Progenitor cell of endocrine pancreas (in vitro differentiated cells): ENCODE measurements at places on chromosomes 4 and X. TPM values are rescaled to one million over a fixed set of nuclear protein-coding genes. Genes with fewer than 3 reads are reported as not detected.

- no peak overlapping the region for H3K4me3 ChIP-seq
- DNase-seq, result no peak
- H3K36me3 ChIP-seq, result no peaks in the 10 kb centered on the region
- no peaks in the 10 kb centered on the region for H3K27me3 ChIP-seq
- peaks cover 4% of the 10 kb centered on the region for H3K4me1 ChIP-seq
- H3K27ac ChIP-seq, result no peak overlapping the region
Observed at GRCh38 chr4:44765116-44765515, 38.8 kb upstream of the GNPDA2 start.

- H3K27ac ChIP-seq, result no peak overlapping the region
- DNase-seq, result no peak
- peaks cover 5% of the 10 kb centered on the region for H3K4me1 ChIP-seq
- H3K36me3 ChIP-seq, result no peaks in the 10 kb centered on the region
Observed at GRCh38 chr4:11019451-11020240, 335.1 kb upstream of the CLNK start.

DNA sequence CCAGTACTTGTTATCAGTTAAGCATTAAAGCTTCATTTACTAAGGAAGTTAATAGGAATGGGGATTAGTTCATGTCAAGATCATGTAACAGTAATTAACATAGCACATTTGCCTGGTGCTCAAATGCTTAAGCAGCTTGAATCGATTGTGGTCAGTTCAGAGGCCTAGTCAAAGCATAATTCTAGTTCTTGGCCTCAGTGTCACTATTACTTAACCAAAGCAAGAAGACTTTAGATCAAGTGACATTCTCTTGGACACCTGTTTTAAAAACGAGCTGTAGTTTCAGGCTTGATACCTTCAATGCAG, 115.2 kb upstream of the BMPR1B start:
- DNase-seq, result no peak
- peak overlapping the region; percentile 95 for H3K27ac ChIP-seq
- H3K36me3 ChIP-seq, result peaks cover 18% of the 10 kb centered on the region
- no peaks in the 10 kb centered on the region for H3K27me3 ChIP-seq
- H3K4me3 ChIP-seq, result no peak overlapping the region

- no peak overlapping the region for H3K4me3 ChIP-seq
- no peaks in the 10 kb centered on the region for H3K27me3 ChIP-seq
- peaks cover 7% of the 10 kb centered on the region for H3K4me1 ChIP-seq
- no peak for DNase-seq
- H3K27ac ChIP-seq, result no peak overlapping the region
Observed at GRCh38 chr4:174629265-174629664, 107.0 kb upstream of the HPGD start.

DNA sequence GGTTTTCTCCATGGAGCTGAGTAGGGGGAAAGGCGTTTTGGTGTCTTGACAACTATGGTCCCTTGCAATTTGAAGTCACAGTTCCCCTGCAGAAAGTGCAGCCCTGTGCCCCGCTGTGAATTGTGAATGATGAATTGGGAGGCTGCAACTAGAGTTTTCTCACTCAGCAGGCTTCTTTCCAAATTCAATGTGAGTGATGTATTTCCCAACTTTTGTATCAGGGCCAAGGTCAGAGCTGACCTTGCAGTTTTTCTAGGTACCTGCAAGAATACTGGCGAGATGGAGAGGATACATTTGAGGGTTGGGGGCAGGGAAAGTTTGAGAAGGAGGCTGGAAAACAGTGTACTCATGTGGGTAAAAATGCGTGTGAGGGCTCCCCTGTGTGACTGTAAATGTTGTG, 11.7 kb downstream of the PHEX start:
- no peaks in the 10 kb centered on the region for H3K27me3 ChIP-seq
- H3K4me3 ChIP-seq, result no peak overlapping the region
- DNase-seq, result no peak
- H3K4me1 ChIP-seq, result peaks cover 6% of the 10 kb centered on the region
- no peak overlapping the region for H3K27ac ChIP-seq

- H3K36me3 ChIP-seq, result peaks cover 5% of the 10 kb centered on the region
- DNase-seq, result no peak
- H3K27ac ChIP-seq, result peak overlapping the region; percentile 88
- peaks cover 7% of the 10 kb centered on the region for H3K27me3 ChIP-seq
- peaks cover 25% of the 10 kb centered on the region for H3K4me1 ChIP-seq
- peak overlapping the region; percentile 80 for H3K4me3 ChIP-seq
Observed at GRCh38 chr4:7041801-7042502, 1.2 kb upstream of the TADA2B start.

- H3K4me3 ChIP-seq, result no peak overlapping the region
- H3K4me1 ChIP-seq, result no peaks in the 10 kb centered on the region
- H3K27ac ChIP-seq, result no peak overlapping the region
- H3K36me3 ChIP-seq, result no peaks in the 10 kb centered on the region
Observed at GRCh38 chrX:134682081-134682480, 23.8 kb upstream of the PLAC1 start.

DNA sequence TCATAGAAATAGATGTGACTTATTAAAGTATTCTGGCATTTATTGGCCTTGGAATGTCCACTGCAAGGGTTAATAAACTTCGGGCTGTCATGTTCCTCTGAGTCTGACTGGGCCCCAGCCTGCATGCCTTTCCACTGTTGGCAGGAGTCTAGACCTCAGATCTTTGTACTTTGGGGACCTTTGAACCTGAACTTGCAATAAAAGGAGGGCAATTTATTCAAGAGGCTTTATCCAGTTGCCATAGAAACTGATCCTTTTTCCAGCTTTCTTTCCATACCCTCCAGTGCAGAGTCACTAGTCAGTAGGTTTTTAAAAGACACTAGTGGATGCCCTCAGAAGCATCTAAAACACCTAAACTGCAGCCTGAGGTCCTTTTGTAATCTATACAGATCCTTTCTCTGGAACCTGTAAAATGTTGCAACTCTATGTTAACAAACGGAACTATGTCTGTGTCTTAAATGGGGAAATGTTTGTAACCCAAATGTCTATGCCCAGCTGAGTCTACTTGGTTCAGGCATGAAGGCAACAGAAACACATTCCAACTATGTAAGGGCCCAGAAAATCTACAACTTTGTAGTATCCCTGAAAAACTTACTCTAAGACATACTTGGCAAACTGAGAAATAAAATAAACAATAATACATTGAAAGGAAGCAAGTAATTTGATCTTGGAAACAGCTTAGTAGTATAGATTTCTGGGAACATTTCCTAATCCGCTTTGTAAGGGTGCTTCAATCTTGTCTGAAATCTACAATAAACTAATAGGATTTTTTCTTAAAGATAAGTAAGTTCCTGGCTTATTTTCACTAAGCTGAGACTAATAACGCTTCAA, 41.5 kb downstream of the SOWAHB start:
- peak overlapping the region; percentile 91 for H3K27ac ChIP-seq
- no peak for DNase-seq
- H3K4me3 ChIP-seq, result peak overlapping the region; percentile 44
- peaks cover 55% of the 10 kb centered on the region for H3K4me1 ChIP-seq

GRCh38 chr4:183758061-183758757, 99.1 kb downstream of the TRAPPC11 start:
- peak; percentile 23 for DNase-seq
- no peak overlapping the region for H3K4me3 ChIP-seq
- peaks cover 7% of the 10 kb centered on the region for H3K27me3 ChIP-seq

DNA sequence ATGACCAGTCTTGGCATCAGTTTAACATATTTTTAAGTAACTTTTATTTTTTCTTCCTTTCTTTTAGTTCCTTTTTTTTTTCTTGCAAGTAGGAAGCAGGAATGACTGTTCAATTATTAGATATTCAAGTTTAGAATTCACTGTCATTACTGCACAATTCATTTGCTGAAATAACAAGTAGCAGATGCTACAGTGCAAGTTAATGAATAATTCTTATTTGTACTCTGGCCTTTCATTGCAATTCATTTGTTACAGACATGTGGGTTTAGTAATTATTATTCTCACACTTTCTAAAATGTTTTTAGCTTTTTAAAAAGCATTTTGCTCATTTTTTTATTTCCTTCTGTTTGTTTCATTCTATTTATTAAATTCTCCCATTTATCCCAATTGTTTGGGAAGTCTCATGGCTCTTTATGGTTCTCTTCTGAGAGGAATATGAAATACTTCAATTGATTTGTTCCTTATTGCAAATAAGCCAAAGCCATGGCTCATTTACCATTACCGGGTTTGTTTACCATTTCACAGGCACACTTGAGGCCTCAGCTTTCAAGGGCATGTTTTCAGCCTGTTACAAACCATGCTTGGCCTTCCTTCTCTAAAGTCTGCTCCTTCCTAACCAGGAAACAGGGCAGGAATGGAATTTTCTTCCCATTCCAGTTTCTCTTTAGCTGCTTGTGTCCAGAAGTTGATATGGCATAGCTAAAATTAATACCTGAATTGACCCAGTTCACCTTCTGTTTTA, 4.6 kb upstream of the DCAF4L1 start:
- no peak overlapping the region for H3K4me3 ChIP-seq
- no peak for DNase-seq
- no peak overlapping the region for H3K27ac ChIP-seq
- no peaks in the 10 kb centered on the region for H3K27me3 ChIP-seq
- H3K4me1 ChIP-seq, result no peaks in the 10 kb centered on the region

DNA sequence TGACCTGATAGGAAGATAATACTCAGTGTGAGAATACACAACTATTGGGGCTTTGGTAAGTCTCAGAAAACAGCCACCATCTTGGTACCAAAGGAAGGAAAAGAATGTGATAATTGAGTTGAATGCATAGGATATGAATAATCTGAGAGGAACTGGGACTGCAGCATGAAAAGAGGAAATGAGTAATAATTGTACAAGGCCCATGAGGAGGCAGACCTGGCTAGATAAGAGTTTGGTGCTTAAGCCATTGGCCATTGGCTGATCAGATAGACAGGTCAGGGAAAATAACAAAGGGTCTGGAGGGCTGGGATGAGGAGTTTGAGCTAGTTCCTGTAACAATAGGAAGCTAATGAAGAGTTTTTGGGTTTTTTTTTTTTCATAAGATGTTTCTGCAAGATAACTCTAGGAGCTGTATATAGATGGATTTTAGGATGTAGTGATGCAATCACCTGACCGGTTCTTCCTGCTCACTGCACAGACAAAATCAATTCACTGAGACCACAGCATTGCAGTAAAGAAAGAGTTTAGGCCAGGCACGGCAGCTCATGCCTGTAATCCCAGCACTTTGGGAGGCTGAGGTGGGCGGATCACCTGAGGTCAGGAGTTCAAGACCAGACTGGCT, 5.3 kb upstream of the TRMT2B start:
- no peak overlapping the region for H3K4me3 ChIP-seq
- H3K27ac ChIP-seq, result no peak overlapping the region
- H3K4me1 ChIP-seq, result no peaks in the 10 kb centered on the region
- no peaks in the 10 kb centered on the region for H3K27me3 ChIP-seq

DNA sequence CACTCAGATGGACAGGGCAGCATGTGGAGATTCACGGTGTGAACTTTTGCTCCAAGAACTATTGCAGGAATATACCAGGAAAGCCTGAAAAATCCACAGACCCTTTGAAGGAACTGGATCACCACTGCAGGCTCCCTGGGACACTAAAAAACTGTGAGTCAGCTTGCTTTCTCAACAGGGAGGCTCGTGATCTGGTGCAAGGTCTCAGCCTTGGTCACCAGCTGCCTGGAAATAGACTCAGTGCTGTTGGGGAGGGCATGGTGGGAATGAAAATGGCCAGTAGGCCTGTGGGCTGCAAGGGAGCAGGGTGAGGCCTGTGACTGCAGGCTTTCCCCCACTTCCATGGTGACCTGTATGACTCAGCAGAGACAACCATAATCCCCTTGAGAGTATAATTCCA, 426.4 kb upstream of the RPS6KA3 start:
- H3K36me3 ChIP-seq, result no peaks in the 10 kb centered on the region
- H3K27me3 ChIP-seq, result no peaks in the 10 kb centered on the region
- H3K4me1 ChIP-seq, result peaks cover 5% of the 10 kb centered on the region
- DNase-seq, result no peak
- no peak overlapping the region for H3K4me3 ChIP-seq

- H3K27me3 ChIP-seq, result no peaks in the 10 kb centered on the region
- no peak overlapping the region for H3K27ac ChIP-seq
- no peak overlapping the region for H3K4me3 ChIP-seq
- peaks cover 8% of the 10 kb centered on the region for H3K4me1 ChIP-seq
- no peak for DNase-seq
Observed at GRCh38 chrX:74434336-74434735, 13.0 kb downstream of the SLC16A2 start.

DNA sequence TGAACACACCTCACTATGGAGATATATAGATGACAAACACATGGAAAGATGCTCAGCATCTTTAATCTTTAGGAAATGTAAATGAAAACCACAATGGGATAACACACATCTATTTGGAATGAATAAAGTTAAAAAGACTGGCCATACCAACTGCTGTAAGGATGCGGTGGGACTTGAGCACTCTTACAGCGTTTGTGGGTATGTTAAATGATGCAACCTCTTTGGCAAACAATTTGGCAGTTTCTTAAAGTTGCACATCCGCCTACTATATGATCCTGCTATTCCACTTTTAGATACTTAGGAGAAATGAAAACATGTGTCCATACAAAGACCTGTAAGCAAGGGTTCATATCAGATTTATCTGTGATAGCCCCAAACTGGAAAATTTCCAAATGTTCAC, 50.7 kb downstream of the MRPL1 start:
- H3K27me3 ChIP-seq, result no peaks in the 10 kb centered on the region
- no peak overlapping the region for H3K4me3 ChIP-seq
- H3K36me3 ChIP-seq, result peaks cover 6% of the 10 kb centered on the region
- H3K4me1 ChIP-seq, result peaks cover 3% of the 10 kb centered on the region
- DNase-seq, result no peak

- H3K27me3 ChIP-seq, result no peaks in the 10 kb centered on the region
- peaks cover 19% of the 10 kb centered on the region for H3K4me1 ChIP-seq
- no peak for DNase-seq
- H3K27ac ChIP-seq, result no peak overlapping the region
Observed at GRCh38 chrX:110053453-110053852, 50.5 kb downstream of the TMEM164 start.

DNA sequence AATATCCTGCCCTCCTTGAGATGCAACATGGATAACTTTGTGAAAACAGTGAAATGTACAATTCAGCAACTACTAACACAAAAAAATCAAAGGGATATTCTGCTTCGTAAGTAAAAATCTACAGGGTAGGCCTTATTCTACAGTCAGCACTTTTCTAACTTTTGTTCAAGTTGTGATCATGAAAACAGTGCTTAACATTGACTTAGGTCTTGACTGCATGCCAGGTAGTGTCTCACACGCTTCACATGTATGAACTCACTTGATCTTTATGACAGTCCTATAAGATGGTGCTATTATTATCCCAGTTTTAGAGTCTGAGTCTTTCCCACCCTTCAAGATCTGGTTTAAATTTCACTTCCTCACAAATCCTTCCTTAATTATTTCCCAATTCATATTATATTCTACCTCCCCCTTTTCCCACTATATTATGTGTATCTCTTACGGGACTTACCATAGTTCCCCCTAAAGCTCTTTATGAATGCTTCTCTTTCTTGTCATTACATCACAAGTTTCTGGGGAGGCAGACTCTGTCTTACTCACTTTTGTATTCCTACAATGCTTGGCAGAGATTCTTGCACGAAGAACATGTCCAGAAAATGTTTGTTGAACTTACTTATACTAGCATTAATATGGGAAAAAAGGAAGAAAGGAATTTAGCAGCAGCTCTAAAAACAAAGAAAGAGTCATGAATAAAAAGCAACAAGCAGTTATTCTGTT, 179.8 kb downstream of the SCFD2 start:
- peaks cover 29% of the 10 kb centered on the region for H3K4me1 ChIP-seq
- no peaks in the 10 kb centered on the region for H3K27me3 ChIP-seq
- H3K4me3 ChIP-seq, result no peak overlapping the region
- H3K27ac ChIP-seq, result no peak overlapping the region
- no peak for DNase-seq
- H3K36me3 ChIP-seq, result peaks cover 3% of the 10 kb centered on the region

The CAPN6 gene
- 96.5 and 104 TPM in 2 replicates for total RNA-seq

The ARHGAP36 gene
- 0.36 and 0.42 TPM in 2 replicates for total RNA-seq

The S100P gene
- 1.3 and 3.5 TPM in 2 replicates for total RNA-seq

The BEX2 gene
- 36.0 and 42.0 TPM in 2 replicates for total RNA-seq

The TACC3 gene
- total RNA-seq, result 56.2 and 58.3 TPM in 2 replicates

The ART3 gene
- 5.0 and 7.3 TPM in 2 replicates for total RNA-seq

The SATL1 gene
- total RNA-seq, result 0.36 and 0.51 TPM in 2 replicates

The PTPN13 gene
- total RNA-seq, result 55.2 and 63.1 TPM in 2 replicates
